ENCODE measurements at places on chromosomes 4 and X. TPM values are rescaled to one million over a fixed set of nuclear protein-coding genes. Genes with fewer than 3 reads are reported as not detected.

Gene TMEM31
- total RNA-seq = not detected

Gene DUSP9
- total RNA-seq = not detected

DNA sequence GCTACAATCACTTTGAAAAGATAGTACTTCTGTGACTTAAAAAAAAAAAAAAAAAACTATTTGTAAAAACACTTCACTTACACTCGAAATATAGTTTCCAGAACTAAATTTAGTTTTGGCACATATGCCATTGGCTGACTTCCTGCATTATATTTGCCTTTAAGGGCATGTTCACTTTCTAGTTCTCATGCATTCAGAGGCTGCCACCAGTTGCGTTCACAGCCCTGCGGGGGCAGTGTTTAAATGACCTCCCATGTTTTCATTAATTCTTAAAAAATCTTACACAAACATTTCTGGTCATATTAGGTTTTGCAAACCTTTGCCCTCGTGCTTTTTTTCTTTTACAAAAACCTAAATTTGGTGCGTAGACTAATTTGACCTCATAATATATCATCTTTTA, 12.4 kb upstream of the ARHGAP6 start:
- no peak for DNase-seq

Gene SSX4
- total RNA-seq = not detected

- DNase-seq = no peak
Measured at GRCh38 chrX:133923113-133923512, 62.3 kb downstream of the GPC3 start.

DNA sequence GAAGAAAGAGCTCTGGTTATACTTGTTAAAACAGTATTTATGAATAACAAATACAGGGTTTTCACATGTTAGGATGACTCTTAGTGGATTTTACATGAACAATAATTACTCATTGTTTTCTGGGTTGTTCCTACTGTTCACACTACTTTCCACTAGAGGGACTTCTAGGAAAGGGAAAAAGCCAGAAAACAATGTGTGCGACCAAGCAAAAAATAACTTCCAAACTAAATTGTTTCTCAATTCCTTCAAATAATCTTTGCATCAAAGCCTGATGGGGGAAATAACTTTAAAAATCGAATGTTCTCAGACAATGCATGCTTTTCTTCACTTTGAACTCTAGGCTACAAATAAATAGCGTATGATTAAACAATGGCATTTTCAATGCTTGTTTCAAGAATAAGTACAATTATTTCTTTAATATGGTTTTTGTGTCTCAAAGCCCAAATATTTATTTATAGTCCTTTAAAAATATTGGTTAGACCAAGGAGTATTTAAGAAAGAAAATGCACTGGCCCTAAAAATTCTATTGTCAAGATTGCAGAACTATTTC, 72.1 kb upstream of the ETNPPL start:
- DNase-seq = no peak

Gene IL21
- 1.7 TPM for total RNA-seq

GRCh38 chrX:49041744-49042580, 1.2 kb downstream of the TFE3 start:
- DNase-seq = no peak

GRCh38 chr4:140059159-140059558, 94.8 kb downstream of the MAML3 start:
- DNase-seq = no peak

DNA sequence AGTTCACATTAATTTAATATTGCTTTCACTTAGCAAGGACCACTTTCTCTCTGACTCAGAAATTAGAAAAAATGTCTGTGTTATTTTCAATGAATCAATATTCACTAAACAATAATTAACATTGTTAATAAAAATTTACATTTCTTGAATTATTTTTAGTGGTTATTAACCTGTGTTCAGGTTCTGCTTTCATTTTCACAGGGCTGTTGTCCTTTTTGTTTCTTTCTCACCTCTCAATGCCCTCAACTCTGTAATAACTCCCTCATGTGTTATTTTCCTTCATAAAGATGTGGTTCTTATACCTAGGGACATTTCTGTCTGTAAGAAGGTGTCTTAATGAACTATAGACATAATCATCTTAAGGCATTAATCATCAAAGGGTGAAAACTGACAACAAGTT, 43.1 kb upstream of the PRR27 start:
- no peak for DNase-seq

Gene MAB21L2
- total RNA-seq = not detected

DNA sequence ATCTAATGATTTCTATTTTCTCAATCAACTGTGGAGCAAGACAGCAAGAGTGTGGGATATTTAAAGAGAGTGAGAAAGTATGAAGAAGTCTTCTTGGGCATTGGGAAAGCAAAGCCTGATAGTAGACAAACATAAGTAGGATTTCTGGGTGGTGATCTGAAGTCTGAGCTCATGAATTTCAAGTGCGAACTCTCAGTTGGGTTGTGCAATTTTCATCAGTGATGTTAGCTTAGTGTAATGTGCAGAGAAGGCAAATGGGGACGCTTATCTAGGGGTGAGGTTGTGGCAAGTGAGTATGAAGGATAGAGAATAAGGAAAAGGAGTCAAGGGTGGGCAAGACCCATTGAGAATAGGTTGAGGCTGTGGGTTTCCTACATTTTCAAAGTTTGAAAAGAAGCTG, 23.7 kb downstream of the VGLL1 start:
- DNase-seq = no peak

- no peak for DNase-seq
Measured at GRCh38 chr4:42377497-42377896, 19.8 kb upstream of the SHISA3 start.

DNA sequence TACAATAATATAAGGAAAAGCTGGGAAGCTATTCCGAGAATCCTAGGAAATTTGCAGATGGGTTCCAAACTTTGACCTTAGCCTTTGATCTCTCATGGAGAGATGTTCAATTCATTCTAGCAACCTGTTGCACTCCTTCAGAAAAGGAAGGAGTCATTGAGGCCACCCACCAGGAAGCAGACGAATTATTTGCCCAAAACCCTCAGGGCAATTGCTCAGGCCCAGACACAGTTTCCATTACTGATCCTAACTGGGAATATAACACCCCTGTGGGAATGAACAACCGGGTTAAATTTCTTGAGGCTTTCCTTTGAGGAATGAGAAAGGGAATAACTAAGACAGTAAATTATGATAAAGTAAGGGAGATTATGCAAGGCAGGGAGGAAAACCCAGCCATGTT, 13.5 kb upstream of the ZNF280C start:
- DNase-seq = no peak

GRCh38 chrX:57121162-57121755, at the start of gene SPIN2B:
Gene SPIN2B (minus strand): TSS chrX:57121548.
- peak; percentile 89 for DNase-seq

DNA sequence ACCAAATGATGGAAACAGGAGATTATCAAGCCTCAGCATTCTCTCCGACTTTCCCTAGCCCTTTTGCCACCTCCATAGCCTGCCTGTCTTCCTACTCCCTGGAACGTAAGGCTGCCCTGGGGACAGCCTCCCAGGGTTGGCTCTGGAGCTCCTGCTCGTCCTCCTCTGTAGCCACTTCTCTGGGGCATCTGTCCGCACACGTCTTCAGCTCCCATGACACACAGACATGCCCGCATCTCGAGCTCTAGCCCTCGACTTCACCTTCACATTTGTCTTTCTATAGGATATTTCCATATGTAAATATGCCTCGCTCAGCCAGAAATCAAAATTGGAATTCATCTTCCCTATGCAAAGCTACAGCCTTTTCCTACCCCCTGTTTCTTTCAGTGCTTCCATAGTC, 67.7 kb downstream of the TSC22D3 start:
- DNase-seq = no peak

DNA sequence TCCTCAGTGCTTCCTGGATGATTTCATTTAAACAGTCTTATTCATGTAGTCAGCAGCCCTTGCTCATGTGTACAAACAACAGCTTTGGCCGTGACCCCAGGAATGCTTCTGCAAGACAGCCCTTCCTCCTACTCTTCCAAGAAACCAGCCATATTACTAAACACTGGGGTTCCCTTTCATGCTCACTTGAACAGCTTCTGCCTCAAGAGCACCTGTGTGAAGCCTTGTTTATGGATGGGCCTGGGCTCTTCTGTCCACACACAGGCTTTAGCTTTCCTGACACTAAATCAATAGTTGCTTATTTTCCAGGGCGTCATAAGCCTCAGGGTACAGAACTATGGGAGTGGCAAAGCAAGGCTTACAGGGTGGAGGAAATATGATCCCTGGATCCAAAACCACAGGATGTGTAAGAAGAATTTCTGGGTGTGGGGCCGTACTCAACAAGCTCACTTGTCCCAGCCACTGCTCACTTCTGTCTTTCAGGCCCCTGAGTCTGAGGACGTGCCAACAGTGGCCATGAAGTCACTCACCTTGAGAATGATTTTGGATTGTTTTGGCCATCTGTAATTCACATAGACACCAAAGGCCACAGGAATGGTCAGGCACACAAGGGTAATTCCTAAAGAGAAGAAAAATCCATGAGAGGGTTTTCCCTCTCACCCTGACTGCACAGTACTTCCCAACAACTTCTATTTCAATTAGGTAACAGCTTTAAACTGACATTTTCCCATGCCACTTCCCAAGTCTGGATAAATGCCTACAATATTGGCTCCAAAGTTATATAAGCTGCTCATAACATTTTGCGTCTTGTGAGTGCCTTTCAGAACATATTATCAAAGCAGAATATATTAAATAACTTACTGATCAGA, 17.7 kb downstream of the SLC10A6 start:
- no peak for DNase-seq

GRCh38 chrX:133249266-133250058, 31.3 kb upstream of the TFDP3 start:
- DNase-seq = no peak

GRCh38 chrX:132648895-132649294, 160.1 kb upstream of the MBNL3 start:
- DNase-seq = no peak

Gene MND1
- total RNA-seq = 13.5 TPM

Data from natural killer cell treated with Interleukin-12 subunit alpha and Interleukin-12 subunit beta and Interleukin-15 and Interleukin-18, amount 100 ng/mL, for 72 hours (primary cell).